ENCODE measurements at places on chromosomes 4 and X.

DNA sequence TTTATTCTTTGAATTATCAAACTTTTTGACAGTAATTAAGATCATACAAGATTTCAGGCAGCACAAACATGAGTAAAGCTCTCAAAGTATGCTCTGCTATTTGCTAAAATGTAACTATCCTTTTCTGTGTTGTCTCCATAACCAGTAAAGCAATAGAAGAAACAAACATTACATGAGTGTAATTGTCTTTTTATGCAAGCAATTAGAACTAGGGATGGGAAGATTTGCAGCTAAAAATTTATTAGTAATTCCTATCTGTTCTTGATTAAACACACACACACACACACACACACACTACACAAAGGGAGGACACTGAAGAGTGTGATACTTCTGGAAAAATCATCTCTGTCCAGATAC, 512.9 kb downstream of the FAT4 start:
- no peak for DNase-seq

GRCh38 chr4:88817740-88818139, 120.1 kb upstream of the NAP1L5 start:
- no peak for DNase-seq

DNA sequence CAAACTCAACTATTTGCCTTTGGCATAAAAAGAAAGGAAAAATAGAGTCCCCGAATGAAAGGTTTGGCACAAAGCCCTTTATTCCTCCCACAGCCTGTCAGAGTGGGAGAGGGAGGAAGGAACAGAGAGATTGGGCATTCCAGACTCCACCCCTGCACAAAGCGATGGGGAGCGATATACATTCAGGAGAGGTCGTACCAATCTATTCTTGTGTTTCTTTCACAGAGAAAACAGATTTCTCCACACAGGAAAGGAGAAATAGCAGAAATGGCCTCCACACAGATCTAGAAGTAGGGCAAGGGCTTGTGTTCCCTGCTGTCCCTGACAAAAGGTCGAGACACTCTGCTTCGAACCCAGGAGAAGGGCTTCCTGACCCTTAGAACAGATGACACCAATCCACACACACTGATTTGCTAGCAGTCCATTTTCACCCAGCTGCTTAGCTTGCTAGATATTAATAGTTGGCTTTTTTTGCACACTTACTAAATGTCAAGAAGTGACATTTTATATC, 197.4 kb downstream of the MAML3 start:
- DNase-seq: no peak

- DNase-seq: no peak
Measured at GRCh38 chr4:26275281-26275680, 45.5 kb upstream of the RBPJ start.

DNA sequence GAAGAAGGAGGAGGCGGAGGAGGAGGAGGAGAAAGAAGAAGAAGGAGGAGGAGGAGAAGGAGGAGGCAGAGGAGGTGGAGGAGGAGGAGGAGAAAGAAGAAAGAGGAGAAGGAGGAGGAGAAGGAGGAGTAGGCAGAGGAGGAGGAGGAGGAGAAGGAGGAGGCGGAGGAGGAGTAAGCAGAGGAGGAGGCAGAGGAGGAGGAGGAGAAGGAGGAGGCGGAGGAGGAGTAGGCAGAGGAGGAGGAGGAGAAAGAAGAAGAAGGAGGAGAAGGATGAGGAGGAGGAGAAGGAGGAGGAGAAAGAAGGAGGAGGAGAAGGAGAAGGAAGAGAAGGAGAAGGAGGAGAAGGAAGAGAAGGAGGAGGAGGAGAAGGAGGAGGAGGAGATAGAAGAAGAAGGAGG, 19.9 kb downstream of the MRFAP1 start:
- no peak for DNase-seq

- DNase-seq: no peak
Measured at GRCh38 chrX:151812661-151813060, 78.1 kb downstream of the CNGA2 start.

DNA sequence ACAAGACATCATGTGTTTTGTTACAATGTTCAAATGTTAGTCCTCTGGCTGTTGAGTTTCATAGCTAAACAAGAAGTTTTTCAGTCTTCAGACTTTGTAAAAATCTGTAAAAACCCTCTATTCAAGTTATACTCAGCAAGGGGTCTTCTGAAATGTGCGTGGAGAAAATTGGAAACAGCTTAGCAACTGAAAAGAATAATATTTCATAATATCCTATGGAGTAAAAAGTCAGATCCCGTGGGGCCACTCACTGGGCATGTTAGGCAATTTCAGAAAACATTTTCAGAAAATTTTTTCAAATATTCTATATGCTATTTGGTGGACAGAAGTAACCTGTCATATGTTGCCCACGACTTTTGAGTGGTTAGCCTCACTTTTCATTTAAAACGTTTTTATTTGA, 118.3 kb downstream of the CORIN start:
- DNase-seq: no peak

DNA sequence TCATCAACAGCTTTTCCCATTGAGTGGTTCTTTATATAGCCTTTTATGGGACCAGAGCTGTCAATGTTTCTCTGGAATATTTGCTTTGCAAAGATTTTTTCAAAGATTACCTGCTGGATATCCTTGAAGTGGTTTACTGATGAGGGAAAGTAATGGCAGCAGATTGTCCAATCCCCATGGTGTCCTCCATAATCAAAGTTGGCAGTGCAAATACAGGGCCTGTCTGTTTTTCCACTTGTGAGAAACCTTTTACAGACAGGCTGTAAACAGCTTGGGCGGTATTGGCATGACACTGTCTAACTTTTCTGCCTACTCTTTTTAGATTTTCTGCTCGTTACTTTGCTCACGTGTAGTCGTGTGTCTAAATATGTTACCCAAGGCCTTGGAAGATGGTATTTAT, 641.9 kb upstream of the NR3C2 start:
- no peak for DNase-seq

DNA sequence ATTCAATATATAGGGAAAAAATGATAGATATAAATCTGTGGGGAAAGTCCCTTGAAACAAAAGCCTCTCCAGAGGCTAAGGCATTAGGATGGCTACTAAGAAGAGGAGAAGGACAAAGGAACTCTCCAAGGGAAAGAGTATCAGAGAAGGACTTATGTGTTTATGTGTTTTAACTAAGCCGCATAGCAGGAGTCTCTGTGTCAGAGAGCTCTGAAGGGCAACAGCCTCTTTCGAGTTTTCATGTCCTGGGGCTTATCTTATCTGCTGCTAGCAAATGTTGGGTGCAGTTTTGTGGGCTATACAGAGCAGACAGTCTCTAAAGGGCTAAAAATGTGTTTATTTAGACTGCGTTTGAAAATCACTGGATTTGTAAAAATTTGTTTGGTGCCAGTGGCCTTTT, 1145.6 kb upstream of the DIAPH2 start:
- DNase-seq: no peak

DNA sequence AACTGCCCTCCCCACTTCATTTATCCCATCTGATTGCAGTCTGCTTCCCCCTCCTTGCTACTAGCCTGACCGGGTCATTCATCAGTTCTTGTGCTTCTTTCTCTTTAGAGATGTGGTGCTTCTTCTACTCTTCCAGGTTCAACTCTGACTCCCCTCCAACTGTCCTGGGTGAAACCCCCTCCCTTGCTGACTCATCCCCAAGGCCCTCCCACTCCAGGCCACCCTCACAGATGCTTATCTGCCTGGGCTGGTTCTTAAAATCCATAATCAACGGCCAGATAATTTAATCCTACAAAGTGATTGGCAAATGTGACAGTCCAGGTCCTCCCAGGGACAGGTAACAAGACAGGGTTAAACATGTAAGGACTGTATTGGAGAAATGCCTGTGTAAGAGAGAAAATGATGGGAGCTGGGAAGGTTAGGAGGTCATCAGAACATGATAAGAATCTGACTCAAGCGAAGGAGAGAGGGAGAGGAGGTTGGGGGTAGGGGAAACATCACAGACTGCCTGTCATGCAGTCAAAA, 182.8 kb upstream of the C1QTNF7 start:
- no peak for DNase-seq

GRCh38 chrX:50629774-50630173, 159.1 kb upstream of the DGKK start:
- no peak for DNase-seq

DNA sequence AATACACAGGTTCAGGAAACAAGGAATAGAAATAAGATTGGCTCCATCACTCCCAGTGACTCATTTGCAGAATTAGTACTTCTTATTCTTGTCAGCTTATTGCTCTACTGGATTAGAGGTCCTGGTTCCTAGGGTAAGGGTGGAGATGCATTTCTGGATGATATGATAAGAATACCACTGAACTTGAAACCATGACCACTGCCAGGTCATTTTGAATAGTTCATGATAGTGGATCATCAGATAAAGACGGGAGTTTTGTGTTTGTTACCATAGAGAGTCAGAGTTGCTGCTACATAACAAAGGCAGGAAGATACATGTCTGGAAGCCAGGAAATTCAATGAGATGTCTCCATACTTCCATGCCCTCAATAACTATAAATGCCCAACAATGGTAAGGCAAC, 109.2 kb upstream of the FAT1 start:
- no peak for DNase-seq

DNA sequence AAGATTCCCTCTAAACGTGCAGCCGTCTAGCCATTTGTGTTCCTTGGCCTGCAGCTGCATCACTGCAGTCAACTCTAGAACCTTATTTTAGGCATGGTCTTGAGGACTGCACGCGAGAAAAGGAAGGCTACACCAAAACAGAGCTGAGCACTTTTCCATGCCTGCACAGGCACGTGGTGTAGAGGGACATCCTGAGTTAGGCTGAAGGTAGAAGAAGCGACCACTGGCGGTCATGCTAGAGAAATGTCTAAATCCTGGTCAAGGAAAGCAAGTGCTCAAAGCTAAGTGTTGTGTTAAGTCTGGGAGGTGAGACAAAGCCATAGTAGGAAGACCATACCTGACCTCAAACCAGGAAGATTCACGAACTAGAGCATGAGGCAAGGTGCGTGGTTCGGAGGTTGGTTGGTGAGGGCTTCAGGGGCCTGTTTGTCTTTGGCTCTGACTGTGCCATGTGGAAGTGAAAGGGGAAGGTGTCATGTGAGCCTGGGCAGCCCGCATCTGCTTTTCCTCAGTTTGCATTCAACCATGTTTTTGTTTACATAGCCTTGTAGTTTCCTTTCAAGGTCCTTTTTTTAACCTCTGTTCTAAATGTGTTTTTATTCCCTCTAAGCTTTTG, 203.8 kb downstream of the AASDH start:
- no peak for DNase-seq

GRCh38 chr4:100288161-100288560, 97.9 kb upstream of the DDIT4L start:
- no peak for DNase-seq

- DNase-seq: no peak
Measured at GRCh38 chrX:3962511-3963311, 249.3 kb upstream of the PRKX start.

DNA sequence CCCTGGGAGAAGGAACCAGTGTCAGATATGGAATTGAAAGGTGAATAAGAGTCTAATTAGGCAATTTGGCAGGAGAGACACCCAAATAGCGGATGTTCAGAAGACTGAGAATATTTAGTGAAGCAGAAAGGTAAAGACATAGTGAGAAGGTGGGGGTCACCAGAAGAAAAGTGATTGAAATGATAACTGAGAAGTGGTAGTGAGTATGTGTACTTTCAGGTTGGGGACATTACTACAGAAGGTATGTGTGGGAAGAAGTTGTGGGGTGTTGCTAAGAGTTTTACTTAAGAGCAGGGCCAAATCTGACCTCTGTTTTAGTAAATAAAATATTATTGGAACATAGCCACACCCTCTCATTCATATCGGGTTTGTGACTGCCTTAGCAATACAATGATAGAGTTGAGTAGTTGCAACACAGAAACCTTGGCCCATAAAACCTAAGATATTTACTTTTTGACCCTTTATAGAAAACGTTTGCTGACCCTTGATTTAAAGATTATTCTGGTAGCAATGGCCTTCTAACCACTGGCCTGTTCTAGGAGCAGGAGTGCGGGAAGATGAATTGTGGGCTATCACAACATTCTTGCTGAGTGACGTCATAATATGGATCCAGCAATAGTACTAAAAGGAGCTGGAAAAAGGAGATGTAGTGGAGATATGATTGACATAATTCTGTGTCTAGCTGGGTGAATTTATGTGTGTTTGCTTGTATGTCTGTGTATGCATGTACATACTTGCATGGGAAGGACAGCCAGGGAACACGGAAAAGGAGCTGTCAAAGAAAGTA, 115.3 kb downstream of the HS3ST1 start:
- no peak for DNase-seq

DNA sequence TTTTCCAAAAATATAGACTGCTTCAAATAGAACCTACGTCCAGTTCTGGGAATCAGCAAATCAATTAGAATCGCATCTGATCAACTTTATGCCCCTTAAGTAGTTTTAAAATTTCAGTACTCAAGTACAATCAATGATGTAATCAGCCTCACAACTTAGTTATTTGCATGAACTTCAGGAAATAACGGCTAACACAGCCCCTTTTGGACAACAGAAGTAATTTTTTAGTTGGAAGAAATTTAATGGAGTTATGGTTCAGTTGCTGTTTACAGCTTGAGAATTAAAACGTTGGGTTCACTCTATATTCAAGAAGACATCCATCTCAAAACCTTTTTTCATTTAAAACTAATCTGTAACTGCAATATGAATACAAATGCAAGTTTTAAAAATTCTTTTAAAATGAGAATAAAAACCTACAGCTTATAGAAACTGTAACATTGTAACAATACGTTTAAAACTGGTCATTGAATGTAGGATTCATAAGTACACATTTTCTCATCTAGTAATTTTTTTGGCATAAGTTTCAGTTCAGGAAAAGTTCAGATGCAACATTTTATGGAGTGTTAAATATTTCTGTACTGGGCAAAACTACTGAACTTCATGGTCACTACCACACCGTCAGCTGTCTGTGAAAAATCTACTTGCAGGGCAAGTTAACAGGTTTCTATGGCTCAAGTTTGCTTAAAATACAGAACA, 956 bp downstream of the TAPT1 start:
- no peak for DNase-seq

GRCh38 chr4:85776579-85776978, 301.6 kb downstream of the ARHGAP24 start:
- DNase-seq: no peak

DNA sequence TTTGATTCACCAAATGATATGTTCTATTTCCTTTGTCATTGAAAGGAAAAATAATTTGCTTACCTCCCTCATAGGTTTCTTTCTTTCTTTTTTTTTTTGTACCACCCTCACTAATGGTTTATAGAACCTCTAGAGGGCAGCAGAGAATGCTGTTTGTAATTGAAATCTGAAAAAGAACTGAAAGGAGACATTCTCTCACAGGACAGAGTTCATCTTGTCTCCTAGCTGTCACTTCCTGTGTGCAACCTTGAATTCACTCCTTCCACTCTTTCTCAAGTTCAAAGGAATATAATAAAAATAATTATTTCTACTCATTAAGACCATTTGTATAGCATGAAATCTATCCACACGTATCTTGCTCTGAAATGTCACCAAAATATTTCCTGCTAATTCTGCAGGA, 51.0 kb downstream of the GUCY1B1 start:
- no peak for DNase-seq

DNA sequence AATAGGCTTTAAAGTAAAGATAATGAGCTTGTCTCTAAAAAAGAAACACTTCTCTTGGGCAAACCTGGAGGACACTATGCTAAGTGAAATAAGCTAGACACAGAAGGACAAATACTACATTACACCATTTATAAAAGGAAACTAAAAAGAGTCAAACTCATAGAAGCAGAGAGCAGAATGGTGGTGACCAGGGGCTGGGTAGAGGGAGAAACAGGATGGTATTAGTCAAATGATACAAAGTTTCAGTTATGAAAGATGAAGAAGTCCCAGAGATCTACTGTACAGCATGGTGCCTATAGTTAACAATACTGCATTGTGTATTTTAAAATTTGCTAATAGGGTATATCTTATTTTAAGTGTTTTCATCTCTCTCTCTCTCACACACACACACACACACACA, 28.5 kb downstream of the ACSL4 start:
- no peak for DNase-seq

- no peak for DNase-seq
Measured at GRCh38 chrX:85815203-85815751, 232.1 kb downstream of the CHM start.

Measured in NK-92 treated with Interleukin-12 subunit alpha and Interleukin-12 subunit beta, amount 100 ng/mL, for 24 hours (cell line).